H1 (cell line): ENCODE measurements at places on chromosomes 1 and 21. TPM values are rescaled to one million over a fixed set of nuclear protein-coding genes. Genes with fewer than 3 reads are reported as not detected.
A peak's percentile ranks its signal among the peaks of the same experiment; 100 is the strongest.

GRCh38 chr1:89890085-89890752 lies 69.4 kb downstream of the LRRC8D start:
- no peaks in the 10 kb centered on the region for H3K27me3 ChIP-seq
- H3K27ac ChIP-seq: no peak overlapping the region
- no peak for DNase-seq
- H3K36me3 ChIP-seq: no peaks in the 10 kb centered on the region

- no peak for DNase-seq
- H3K27ac ChIP-seq: no peak overlapping the region
- H3K27me3 ChIP-seq: no peaks in the 10 kb centered on the region
- no peak overlapping the region for H3K4me3 ChIP-seq
Observed at GRCh38 chr1:199356561-199356960, 670.9 kb upstream of the NR5A2 start.

- peaks cover 53% of the 10 kb centered on the region for H3K27me3 ChIP-seq
- DNase-seq: no peak
- H3K36me3 ChIP-seq: no peaks in the 10 kb centered on the region
- no peaks in the 10 kb centered on the region for H3K4me1 ChIP-seq
Observed at GRCh38 chr1:2526824-2527555, 594 bp upstream of the PANK4 start.

DNA sequence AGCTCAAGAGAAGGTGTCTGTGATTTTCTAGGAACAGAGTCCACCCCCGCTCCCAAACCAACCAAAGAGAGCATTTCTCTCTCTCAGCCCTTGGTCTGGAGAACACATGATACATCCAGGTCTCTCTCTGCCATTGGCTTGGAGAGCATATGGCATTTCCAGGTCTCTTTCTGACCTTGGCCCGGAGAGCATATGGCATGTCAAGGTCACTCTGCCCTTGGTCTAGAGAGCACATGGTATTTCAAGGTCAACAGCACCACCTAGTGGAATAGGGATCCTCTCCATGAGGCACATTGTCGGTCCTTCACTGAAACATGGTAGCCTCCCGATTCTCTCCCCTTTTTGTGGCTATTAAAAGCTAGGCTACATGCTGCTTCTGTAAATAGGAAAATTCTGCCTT lies 437.7 kb upstream of the OLFM3 start:
- H3K4me1 ChIP-seq: no peaks in the 10 kb centered on the region
- peak; percentile 58 for DNase-seq
- no peaks in the 10 kb centered on the region for H3K36me3 ChIP-seq
- H3K27ac ChIP-seq: no peak overlapping the region

DNA sequence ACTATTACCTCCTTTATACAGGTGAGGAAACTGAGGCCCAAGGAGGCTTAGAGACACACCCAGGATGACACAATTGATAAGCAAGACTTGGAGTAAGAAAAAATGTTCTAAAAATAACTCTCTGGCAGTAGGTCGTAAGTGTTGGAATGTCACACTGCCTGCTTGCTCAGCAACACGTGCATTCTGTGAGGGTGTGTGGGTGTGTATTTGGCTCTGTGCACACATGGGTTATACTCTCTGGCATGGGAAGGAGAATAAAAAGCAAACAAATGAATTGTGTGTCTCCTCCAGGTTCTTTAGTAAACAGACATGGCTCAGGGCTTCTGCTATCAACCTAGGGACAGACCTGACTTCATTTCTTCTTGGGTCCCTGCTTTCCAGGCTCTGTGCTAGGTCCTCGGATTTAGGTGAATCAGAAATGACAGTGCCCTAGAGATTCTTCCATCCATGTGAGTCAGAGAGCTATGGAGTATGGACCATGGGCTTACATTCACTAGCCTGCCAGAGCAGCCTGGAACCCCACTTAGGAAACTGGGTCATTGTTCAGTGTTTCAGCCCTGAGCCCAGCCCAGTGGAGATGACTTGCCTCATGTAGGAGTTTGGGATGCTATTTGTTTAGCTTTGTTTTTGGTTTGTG lies 72.4 kb downstream of the ELAVL4 start:
- no peak overlapping the region for H3K27ac ChIP-seq
- H3K27me3 ChIP-seq: no peaks in the 10 kb centered on the region
- H3K4me3 ChIP-seq: no peak overlapping the region

DNA sequence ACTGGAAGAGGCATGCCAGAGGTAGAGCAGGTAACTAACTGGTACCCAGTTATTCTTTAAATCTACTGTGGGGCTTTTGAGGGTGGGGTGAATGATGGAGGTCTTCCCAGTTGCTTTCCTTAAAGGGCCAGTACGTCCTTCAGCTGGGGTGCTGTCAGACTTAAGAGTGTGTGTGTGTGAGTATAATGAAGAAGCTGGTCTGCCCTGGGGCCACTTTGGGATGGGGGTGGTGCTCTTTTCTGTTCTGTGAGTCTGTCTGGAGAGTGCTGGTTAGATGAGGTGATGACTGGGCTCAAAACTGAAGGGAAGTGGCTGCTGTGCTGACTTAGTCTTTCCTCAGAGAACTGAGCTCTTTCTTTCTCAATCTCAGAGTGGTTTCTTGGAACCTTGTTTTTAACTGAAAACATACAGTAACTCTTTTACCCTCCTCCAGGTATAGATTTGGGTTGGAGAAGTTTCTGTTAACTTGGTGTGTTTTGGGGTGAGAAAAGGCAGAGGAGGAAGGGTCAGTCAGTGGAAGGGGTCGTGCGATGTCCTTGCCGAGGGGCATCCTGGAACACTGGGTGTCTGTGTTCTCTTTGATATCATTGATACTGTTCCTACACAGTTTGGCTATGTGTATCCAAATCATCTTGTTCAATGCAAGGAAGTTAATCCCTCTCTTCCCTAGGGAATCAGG lies 746 bp downstream of the MACF1 start:
- no peaks in the 10 kb centered on the region for H3K27me3 ChIP-seq
- H3K36me3 ChIP-seq: no peaks in the 10 kb centered on the region
- peaks cover 15% of the 10 kb centered on the region for H3K4me1 ChIP-seq
- no peak for DNase-seq
- H3K27ac ChIP-seq: no peak overlapping the region
- peak overlapping the region; percentile 19 for H3K4me3 ChIP-seq

GRCh38 chr1:32303997-32304622 lies 12.2 kb downstream of the HDAC1 start:
- no peak overlapping the region for H3K27ac ChIP-seq
- H3K4me1 ChIP-seq: no peaks in the 10 kb centered on the region
- DNase-seq: no peak
- no peaks in the 10 kb centered on the region for H3K27me3 ChIP-seq
- H3K36me3 ChIP-seq: peaks cover 5% of the 10 kb centered on the region; the same call in 1 of the 2 replicates

DNA sequence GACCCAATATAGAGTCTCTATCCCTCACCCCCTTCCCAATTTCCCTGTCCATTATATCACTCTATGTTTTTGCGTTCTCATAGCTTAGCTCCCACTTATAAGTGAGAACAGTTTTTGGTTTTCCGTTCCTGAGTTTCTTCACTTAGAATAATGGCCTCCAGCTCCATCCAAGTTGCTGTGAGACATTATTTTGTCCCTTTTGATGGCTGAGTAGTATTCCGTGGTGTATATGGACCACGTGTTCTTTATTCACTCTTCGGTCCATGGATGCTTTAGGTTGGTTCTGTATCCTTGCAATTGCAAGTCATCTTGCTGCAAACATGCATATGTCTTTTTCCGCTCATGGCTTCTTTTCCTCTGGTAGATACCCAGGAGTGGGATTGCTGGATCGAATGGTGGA lies 54.3 kb downstream of the AGPAT3 start:
- H3K27me3 ChIP-seq: peaks cover 4% of the 10 kb centered on the region; the same call in 1 of the 2 replicates
- no peak for DNase-seq
- no peak overlapping the region for H3K4me3 ChIP-seq
- H3K36me3 ChIP-seq: no peaks in the 10 kb centered on the region

DNA sequence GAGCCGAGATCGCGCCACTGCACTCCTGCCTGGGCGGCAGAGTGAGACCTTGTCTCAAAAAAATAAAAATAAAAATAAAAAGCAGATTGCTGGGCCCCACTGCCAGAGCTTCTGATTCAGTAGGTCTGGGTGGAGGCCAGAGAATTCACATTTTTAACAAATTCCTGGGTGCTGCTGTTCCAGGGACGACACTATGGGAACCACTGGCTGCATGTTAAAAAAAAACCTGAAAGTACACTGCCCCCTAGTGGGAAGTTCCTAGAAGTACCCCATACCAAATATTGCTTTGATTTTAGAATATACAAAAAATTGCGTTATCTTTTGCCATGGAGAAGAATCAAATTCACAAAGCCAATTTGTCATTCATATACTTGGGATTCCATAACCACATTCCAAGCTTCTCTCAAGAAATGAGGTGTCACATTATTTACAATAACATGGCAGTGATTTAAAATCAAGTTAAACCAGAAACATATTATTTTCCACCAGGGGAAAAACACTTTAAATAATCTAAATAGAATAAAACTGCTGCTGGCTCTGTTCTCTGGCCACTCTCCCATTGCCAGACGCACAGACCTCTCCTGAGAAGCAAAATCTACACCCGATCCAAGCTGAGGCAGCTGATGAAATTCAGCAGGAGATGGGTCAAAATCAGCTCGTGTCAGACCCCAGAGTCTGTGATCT lies 27.4 kb downstream of the SYF2 start:
- no peak overlapping the region for H3K27ac ChIP-seq
- H3K36me3 ChIP-seq: no peaks in the 10 kb centered on the region
- H3K27me3 ChIP-seq: no peaks in the 10 kb centered on the region
- H3K4me1 ChIP-seq: no peaks in the 10 kb centered on the region

DNA sequence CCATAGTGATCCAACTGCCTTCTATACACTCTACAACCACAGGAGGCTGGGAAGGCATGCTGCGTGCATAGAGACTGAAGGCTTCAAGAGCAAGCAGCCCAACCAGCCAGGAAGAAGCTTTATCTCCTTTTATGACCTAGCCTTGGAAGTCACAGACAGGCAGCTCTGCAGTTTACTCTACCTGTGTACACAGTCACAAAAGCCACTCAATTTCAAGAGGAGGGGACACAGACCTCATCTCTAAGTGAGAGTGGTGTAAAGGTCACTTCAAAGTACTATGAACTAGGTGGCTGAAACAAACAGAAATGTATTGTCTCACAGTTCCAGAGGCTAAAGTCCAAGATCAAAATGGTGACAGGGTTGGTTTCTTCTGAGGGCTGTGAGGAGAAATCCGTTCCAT lies 69.6 kb upstream of the GJB5 start:
- no peaks in the 10 kb centered on the region for H3K36me3 ChIP-seq
- no peaks in the 10 kb centered on the region for H3K27me3 ChIP-seq
- peaks cover 9% of the 10 kb centered on the region for H3K4me1 ChIP-seq
- no peak overlapping the region for H3K4me3 ChIP-seq

DNA sequence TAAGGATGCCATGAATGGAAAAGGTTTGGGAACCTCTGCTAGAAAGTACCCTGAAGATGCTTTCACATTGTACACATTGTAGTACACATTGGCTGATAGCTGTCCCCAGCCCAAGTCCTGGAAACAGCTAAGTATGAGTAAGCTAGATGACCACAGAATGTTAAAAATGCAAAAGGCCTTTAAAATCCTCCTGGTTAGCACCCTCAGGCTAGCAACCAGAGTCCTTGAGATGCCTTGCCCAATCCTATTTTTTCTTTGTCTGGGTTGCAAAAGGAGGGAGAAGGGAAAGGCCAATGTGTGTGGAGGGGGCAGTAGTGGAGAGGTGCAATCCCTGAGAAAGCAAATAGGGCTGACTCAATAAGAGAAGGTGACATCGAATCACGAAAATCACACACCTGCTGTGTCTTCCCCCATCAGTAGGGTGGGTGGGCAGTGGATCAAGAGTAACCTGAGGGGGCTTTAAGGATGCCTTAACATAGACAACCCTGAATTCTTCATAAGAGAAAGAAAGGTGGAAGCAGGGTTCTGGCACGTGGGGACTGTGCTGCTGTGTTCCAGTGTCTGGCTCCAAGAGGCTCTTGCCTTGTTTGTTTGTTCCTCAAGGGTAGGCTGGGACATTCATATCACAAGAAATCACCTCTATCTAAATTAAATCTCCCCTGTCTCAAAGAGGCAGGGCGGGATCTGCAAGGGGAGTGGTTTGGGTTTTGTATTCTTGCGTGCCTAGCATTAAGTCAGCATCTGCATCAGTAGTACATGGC lies 266.2 kb upstream of the PLXNA2 start:
- no peaks in the 10 kb centered on the region for H3K4me1 ChIP-seq
- no peaks in the 10 kb centered on the region for H3K36me3 ChIP-seq
- no peaks in the 10 kb centered on the region for H3K27me3 ChIP-seq
- DNase-seq: no peak
- H3K4me3 ChIP-seq: no peak overlapping the region

GRCh38 chr1:205441318-205441633 lies 14.6 kb downstream of the BLACAT1 start:
- no peak overlapping the region for H3K27ac ChIP-seq
- H3K27me3 ChIP-seq: 0 out of 2 replicates have a peak, but pooled peaks cover 7% of the 10 kb centered on the region
- peaks cover 63% of the 10 kb centered on the region for H3K4me1 ChIP-seq
- H3K4me3 ChIP-seq: no peak overlapping the region
- no peak for DNase-seq

DNA sequence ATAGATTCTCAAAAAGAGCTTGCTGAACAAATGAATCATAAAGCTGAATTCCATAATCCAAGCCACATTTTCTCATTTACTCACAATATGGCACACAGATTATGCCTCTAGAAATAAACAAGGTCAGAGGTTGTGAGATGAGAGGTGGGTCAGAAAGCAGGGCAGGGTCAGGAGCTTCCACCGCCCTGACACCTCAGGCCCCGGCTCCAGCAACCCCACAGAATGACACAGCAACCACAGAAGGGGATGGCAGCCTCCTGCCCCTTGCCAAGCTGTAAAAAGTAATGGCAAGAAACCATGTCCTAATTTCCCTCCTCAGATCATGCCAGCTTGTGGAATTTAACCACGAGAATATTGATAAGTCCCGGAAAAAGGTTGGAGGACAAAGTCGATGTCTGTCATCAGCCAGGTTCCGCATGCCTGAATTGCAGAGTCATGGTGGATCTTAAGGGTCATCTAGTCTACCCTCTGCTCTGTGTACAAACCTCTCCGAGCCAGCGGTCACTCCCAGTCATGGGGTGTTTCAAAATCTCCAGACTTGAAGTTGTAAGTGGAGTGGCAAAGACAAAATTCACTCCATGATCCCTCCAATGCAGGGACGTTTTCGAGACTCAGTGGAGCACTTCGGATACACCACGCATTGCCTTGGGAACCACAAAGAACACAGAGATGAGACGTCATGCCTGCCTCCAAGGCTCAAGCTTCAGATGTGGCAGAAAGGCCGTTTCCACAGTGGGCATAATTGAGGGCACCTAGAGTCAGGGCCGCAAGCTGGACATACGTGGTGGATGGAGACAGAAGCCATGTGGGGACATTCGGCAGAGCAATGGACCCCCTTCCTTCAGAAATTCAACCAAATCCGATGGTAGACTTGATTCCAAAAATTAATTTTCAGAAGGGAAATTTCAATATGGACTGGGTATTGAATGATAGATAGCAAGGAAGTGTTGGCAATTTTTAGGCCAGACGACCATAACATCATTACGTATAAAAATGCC lies 254.0 kb downstream of the TOMM20 start:
- H3K27me3 ChIP-seq: no peaks in the 10 kb centered on the region
- H3K36me3 ChIP-seq: no peaks in the 10 kb centered on the region
- H3K27ac ChIP-seq: no peak overlapping the region

The OR4F16 gene
- total RNA-seq: not detected in 2 replicates

The ITLN2 gene
- 4.7 and 5.6 TPM in 2 replicates for total RNA-seq

The NGF gene
- 0.63 TPM in 1 of 2 replicates, not detected in the other for total RNA-seq

The SH2D2A gene
- 3.3 and 4.5 TPM in 2 replicates for total RNA-seq

The SELENBP1 gene
- total RNA-seq: 15.3 and 20.0 TPM in 2 replicates

The SH2D1B gene
- not detected in 2 replicates for total RNA-seq
